ENCODE measurements at places on chromosomes 12 and 14.

DNA sequence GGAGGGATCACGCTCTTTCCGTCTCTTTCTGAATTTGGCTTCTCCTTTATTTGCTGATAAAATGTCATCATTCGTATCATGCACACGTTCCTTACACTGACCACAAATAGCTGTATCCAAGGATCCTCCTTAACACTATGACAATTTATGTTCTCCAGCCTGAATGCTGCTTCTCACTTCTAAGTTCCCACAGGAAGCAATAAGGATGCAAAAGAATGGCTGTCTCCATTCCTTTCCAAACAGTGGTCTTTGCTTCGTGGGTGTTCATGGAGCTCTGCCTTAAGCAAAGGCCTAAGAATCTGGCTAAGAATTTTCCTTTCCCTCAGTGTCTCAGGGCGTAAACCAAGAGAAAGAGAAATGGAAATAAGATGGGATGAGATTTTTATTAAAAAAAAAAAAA, 200.2 kb downstream of the ITPR2 start:
- no peaks in the 10 kb centered on the region for H3K4me1 ChIP-seq
- no peak for DNase-seq
- no peaks in the 10 kb centered on the region for H3K36me3 ChIP-seq
- H3K27ac ChIP-seq: no peak overlapping the region
- no peak overlapping the region for H3K4me3 ChIP-seq

DNA sequence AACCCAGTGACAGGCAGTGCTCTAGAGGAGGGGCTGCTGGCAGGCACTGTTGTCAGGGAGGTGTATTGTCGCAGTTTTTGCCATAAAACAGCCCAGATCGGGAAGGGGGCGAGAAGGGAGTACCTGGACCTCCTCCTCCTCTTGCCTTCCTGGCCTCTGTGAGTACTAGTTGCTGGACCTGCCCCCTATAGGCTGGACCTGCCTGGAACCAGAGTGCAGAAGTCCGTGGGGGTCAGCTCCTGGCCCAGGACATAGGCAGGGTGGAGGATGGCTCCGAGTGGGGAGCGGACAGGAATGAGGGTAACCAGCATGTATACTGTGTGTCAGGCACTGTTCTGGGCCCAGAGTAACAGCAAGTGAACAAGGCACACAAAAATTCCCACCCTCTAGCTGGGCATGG, 116.3 kb downstream of the PTPN11 start:
- no peak overlapping the region for H3K4me3 ChIP-seq
- no peak overlapping the region for H3K27ac ChIP-seq

GRCh38 chr12:52575256-52575655, 1.6 kb upstream of the KRT74 start:
- H3K4me3 ChIP-seq: no peak overlapping the region
- no peak overlapping the region for H3K27ac ChIP-seq
- no peaks in the 10 kb centered on the region for H3K27me3 ChIP-seq
- no peaks in the 10 kb centered on the region for H3K4me1 ChIP-seq
- no peak for DNase-seq

DNA sequence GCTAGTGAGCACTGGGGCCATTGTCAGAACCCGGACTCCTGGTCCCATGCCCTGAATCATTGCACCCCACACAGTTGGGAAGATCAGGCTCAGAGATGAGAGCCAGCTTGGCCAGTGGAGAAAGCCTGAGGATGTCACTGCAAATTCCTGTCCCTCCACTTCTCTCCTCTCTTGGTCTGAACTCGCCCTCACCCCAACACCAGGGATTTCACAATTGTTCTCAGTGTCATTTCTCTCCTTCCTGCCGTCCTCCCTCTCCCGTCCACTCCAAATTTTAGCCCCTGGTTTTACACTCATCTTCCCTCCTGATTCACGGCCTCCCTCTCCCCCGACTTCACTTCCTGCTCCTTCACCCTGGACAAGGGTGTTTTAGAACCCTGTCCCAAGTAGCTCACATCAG, 11.1 kb downstream of the KRT75 start:
- peak; percentile 62 for DNase-seq
- no peaks in the 10 kb centered on the region for H3K4me1 ChIP-seq
- no peaks in the 10 kb centered on the region for H3K36me3 ChIP-seq
- peaks cover 3% of the 10 kb centered on the region for H3K27me3 ChIP-seq
- H3K4me3 ChIP-seq: no peak overlapping the region

GRCh38 chr14:31932675-31933074, 144.4 kb upstream of the ARHGAP5 start:
- no peaks in the 10 kb centered on the region for H3K36me3 ChIP-seq
- DNase-seq: no peak
- no peaks in the 10 kb centered on the region for H3K27me3 ChIP-seq
- no peak overlapping the region for H3K27ac ChIP-seq
- no peaks in the 10 kb centered on the region for H3K4me1 ChIP-seq

- H3K4me3 ChIP-seq: no peak overlapping the region
- no peaks in the 10 kb centered on the region for H3K4me1 ChIP-seq
- no peaks in the 10 kb centered on the region for H3K27me3 ChIP-seq
- H3K36me3 ChIP-seq: no peaks in the 10 kb centered on the region
- H3K27ac ChIP-seq: no peak overlapping the region
Measured at GRCh38 chr14:62101673-62102348, 339.6 kb downstream of the SNAPC1 start.

DNA sequence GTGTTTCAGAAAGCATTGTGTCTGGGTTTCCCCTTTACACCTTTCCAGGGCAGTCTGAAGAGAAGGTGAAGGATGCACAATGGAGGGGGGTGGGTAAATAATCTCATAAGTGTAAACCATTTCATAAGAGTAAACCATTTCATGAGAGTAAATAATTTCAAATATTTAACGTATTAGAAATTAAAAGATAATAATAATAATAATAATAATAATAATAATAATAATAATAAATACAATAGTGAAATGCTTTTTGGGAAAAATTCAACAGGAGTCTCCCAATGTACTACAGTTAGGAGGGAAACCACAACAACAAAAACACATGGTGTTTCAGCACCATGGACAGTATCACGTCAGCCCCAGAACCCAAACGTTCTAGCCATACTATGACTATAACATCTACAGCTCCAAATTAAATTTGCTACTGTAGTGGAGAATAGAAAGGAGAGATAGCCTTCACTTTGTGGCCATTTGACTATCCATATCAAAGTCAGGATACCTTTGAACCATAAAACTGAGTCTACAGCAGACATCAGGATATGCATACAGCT, 691.8 kb downstream of the BCL11B start:
- H3K36me3 ChIP-seq: no peaks in the 10 kb centered on the region
- H3K27ac ChIP-seq: no peak overlapping the region
- H3K4me1 ChIP-seq: no peaks in the 10 kb centered on the region
- H3K4me3 ChIP-seq: no peak overlapping the region
- no peak for DNase-seq

DNA sequence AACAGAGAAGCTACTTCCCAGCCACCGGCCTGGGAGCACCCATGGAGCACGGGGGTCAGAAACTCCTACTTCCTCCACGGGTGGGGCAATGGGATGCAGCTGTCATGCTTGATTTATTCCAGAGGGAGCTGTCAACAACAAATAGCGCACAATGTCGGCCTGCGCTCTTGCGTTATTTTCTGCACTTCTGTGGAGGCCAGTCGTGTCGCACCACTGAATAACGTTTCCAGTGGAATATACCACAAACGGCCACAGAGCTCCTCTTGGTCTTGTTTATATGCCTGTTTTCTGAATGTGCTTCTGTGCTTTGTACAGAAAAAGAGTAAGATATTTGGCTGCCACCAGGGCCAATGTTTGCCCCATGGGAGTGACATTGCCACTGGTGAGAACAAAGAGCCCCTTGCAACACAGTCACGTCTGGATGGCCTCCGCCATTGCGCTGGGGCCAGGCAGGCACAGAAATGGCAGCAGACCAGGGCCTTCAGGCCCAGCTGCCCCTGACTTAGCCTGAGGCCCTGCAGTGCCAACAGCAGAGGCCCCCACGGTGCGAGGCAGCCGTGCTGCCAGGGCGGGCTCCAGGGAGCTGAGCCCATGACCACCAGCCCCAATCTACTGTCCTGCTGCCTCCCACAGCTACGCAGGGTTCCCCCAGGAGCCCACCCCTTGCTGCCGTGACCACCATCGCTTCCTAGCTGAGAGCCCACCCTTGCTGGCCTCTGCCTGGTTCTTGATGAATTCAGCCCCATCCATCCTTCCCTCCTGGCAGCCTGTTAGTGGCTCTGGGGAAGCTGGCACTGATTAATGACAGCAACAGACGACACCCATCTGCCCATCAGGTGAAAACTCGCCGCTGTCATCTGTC, 28.9 kb upstream of the TMEM179 start:
- no peaks in the 10 kb centered on the region for H3K4me1 ChIP-seq
- H3K4me3 ChIP-seq: no peak overlapping the region
